ENCODE measurements at places on chromosomes 3 and 15.

DNA sequence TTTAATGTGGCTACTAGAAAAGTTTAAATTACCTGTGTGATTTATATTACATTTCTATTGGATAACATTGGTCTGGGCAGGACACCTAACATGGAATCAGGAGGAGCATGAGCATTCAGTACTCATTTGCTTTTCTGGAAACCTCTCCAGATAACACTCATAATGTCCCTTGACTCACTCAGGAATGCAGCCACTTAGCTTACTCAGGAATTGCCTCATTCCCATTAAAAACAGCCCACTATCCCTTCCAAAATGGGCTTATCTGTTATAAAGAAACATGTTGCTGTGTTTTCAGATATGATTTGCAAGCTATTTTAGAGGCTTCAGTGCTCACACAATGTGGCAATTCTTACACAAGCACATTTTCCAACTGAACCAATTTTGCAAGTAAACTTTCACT is 17.1 kb downstream of the GBE1 start:
- no peak for DNase-seq

DNA sequence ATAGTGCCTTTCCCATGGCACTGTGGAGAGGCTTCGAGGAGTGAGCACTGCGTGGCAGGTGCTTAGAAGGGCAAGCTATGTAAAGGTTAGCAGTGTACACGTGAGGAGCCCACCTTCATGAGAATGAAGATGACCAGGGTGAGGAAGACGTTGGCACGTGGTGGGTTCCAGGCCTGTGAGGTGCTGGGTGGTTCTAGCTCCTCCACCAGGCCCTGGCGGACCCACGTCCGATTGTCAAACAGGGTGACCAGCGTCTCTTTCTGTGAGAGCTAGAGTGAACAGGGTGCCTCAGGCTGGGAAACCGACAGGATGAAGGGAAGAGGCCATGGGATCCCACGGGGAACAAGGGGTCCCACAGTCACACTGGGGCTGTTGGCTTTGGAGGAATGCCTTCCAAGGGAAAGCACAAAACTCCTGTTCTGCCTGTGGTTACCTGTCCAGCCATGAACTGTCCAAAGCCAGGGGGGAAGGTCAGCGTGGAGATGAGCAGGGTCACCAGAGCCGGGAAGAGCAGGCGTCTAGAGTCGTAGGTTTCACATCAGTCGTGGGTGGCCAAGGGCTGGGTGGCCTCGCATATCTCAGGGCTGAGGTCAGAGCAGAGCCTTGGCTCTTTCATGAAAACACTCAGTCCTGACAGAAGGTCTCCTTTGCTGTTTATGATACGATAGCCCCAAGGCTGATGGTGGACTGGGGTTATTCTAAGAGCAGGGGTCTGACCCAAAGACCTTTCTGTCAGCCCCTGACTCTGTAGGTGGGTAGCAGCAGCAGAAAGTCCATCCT is 6.0 kb downstream of the CLCN2 start:
- no peak for DNase-seq

GRCh38 chr3:176850498-176850897 is 346.8 kb downstream of the TBL1XR1 start:
- DNase-seq = no peak

GRCh38 chr3:134312072-134312872 is 61.6 kb upstream of the RYK start:
- DNase-seq = no peak

DNA sequence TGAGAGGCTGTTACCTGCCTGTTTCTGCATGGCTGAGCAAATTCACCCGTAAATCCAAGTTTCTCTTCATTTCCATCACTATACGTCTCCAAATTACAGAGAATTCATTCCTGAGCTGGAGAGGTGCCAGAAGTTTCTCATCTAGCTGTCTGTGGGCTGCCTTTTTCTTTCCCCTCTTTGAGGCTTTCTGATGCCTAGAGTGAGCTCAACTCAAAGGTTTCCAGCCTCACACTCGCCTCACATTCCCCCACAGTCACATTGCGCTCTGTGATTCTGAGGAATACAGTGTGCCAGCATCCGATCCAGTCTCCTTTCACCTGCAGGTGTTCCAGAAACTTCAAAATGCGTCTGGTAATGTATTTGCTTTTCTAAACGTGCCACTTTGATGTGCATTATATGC is 267.2 kb downstream of the MFSD1 start:
- no peak for DNase-seq

DNA sequence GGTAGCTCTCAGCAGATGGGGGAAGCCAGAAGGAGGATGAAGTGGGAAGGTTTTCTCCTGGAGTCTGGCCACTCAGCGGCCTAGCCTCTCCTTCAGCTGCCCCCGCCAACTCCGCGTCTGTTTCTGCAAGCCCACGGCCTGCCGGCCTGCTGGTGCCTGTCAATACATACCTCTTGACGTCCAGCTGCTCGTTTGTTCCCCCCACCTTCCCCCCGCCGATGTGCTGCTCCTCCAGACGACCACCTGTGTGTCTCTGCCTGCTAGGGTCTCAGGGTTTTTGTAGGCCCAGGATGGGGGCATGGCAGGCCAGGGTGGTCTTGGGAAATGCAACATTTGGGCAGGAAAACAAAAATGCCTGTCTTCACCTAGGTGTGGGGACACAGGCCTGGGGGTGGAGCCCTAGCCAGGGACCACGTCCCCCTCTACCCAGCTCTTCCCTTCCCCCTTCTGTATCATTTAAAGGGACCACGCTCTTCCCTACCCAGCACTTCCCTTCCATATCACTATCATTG is 137.8 kb downstream of the ALCAM start:
- DNase-seq = no peak
